ENCODE measurements at places on chromosomes 1 and 21. TPM values are rescaled to one million over a fixed set of nuclear protein-coding genes. Genes with fewer than 3 reads are reported as not detected.

Gene CELA3B
- total RNA-seq: not detected

Gene ATAD3C
- total RNA-seq: 0.62 TPM

Gene SIM2
- total RNA-seq: 0.18 TPM

Gene FALEC
- 0.37 TPM for total RNA-seq

Gene GPR37L1
- total RNA-seq: not detected

Gene BLZF1
- 11.8 TPM for total RNA-seq

Gene SLC1A7
- not detected for total RNA-seq

Gene OR2M4
- total RNA-seq: not detected

Gene TMPRSS3
- total RNA-seq: 81.0 TPM

DNA sequence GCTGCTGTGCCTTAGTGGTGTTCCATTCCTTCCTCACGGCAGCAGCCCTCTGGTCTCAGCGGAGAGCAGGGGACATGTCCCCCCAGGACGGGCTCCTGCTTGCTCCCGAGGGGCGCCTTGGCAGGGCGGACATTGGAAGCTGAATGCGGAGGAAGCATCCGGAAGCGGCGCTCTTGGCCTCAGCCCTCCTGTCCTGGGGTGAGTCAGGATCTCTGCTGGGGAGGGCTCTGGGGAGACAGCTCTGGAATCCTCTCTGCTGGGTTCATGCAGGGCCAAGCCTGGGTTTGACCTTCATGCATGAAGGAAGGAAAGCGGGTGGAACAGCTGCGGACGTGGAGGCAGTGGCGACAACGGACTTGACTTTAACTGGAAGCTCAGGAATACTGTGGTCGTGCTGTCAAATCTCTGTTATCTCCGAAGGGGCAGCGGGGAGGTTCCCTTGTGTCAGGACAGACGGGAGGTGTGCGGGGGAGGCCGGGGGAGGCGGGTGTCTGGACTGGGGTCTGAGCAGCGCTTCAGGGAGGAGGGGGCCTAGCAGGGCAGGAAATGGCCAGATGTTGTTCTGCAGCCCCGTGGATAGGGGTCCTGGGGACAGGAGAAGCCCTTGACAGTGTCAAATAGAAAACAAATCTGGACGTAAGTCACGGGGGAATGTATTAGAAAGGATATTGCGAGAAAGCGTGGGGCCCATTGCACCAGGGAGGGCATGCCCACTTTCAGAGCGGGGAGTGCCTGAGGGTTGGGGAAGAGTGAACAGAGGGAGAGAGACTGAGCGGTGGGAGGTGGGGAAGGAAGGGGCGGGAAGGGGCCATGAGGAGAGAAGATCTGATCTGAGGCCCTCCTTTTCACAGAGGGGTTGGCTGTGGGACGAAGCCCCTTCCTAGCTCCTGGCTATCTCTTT is 26.6 kb downstream of the CRYAA start:
- DNase-seq: no peak

GRCh38 chr1:26993237-26994019 is at the start of gene TRNP1:
Gene TRNP1 (plus strand): TSS chr1:26993692. CDS start chr1:26993787, 95 bp downstream.
- DNase-seq: peak; percentile 60

DNA sequence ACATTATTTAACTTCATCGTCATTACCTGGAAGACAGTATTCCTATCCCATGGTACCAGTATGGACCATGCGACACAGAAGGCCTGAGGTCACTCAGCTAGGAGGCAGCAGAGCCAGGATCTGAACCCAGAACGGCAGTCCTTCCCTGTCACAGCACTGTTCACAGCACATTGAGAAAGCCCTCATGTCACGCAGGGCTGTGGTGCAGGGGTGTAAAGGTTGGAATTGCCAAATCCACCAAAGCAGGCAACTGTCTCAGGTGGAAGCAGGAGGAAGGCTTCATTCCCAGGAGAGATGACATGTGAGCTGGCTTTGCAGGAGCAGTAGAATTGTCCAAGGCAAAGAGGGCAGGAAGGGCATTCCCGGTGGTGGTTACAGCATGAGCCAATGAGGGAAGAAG is 9.9 kb upstream of the TTC22 start:
- peak; percentile 2 for DNase-seq

DNA sequence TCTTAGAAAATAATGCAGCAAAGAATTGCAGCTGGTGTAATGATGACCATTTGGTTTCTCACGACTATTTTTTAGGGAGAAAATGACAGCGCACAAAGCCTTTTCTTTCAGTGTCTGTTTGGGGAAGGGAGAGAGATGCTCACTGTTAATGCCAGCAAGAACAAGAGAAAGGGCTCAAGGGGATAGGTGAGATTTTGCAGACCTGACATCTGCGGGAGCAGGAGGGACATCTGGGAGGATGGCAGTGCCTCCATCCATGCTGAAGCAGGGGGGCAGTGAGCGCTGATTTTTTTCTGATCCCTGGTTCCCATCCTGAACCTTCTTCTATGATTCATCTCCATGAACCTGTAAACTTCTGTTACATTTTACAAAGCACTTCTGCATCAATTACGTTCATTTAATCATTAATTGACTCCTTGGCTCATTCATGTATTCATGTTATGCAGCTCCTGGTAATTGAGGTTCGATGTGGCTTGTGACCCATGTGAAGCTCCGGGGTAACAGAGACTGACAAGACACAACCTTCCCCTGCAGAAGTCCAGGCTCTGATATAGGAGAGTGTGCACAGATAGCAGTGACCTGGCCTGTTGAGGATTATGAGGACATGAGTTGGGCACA is 595.3 kb downstream of the PTPRU start:
- DNase-seq: no peak

DNA sequence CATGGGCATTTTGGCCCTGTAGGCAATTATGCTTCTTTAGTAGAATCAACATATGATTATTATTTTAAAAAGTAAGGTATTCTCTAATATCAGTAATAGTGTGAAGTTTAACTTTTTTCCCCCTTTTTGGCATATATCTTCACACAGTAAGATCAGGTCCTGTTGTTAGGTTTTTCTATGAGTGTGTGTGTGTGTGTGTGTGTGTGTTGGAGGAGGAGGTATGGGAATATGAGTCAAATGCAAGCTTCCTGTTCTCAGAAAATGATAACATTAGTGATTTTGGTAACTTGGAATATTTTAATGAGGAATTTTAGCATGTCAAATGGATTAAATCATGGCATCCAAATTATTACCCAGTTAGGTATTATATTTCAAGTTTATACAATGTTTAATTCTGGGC is 65.8 kb upstream of the BCL10 start:
- no peak for DNase-seq

DNA sequence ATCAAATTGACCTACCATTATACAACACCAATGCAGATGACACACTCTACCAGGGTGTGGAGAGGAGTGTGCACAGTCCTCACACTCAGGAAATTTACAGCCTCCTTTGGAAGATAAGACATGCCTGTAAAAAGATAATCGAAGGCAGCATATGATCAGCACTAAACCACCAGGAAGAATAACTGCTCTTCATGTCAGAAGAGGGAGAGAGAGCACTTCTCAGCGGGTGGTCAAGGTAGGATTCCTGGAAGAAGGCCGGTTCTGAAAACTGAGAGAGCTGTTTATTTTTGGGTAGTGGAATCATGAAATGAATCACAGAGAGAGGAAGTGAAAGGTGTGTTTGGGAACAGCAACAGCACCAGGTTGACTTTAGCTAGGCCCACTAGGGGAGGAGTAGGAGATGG is 14.0 kb upstream of the ZNF697 start:
- no peak for DNase-seq

- no peak for DNase-seq
Measured at GRCh38 chr1:116379674-116380498, 6.8 kb downstream of the ATP1A1 start.

DNA sequence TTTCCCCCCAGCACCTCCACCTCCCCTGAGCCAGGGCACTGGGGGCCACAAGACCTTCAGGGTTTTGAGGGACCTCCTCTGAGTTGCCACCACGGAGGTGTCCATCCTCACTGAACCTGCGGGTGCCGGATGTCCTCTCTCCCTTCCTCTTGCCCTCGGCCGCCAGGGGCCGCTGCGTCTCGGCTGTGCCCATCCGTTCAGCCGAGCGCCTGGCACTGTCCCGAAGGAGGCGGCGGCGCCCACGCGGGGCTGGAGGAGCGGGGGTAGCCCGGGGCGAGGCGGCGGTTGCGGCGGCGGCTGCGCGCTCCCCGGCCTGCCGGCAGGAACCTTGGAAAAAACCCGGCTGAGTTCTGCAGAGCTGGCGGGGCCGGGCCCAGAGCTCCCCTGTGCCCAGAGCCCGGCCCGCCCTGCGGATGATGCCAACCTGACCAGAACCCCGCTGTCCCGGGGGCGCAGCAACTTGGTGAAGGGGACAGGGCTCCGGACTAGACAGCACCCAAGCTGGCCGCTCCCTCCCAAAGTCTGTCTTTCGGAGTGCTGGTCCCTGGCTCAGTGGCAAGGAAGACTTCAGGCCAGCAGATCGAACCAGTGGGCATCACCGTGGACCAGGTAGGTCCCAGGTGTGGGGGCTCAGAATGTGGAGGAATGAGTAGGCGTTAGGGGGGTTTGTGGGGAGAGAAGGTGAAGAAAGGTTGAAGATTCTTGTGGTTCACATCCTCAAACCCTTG is 3.7 kb upstream of the PPM1J start:
- peak; percentile 67 for DNase-seq

DNA sequence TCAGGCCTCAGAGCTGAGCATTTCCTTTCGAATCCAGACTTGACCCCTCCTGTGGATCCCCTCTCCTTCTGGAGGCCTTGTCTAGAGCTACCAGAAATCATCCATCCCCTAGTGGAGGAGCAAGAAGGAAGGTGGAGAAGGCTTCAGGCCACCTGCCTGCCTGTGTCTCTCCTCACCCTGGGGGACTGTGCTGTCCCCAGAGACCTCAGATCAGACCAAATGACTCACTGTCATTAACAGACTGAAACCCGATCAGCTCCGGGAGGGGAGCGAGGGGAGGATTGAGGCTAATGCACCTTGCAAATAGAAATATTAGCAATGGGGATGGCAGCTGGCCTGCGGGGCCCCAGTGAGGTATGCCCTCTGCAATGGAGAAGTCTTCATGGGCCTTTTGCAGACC is 2.1 kb downstream of the MYBPH start:
- no peak for DNase-seq

- DNase-seq: no peak
Measured at GRCh38 chr1:178151831-178152230, 57.9 kb downstream of the RASAL2 start.

- no peak for DNase-seq
Measured at GRCh38 chr1:243316366-243316989, 60.6 kb downstream of the SDCCAG8 start.

GRCh38 chr1:209880031-209880430 is 52.3 kb downstream of the UTP25 start:
- DNase-seq: no peak

GRCh38 chr21:42695697-42696380 is 42.4 kb downstream of the PDE9A start:
- DNase-seq: no peak

DNA sequence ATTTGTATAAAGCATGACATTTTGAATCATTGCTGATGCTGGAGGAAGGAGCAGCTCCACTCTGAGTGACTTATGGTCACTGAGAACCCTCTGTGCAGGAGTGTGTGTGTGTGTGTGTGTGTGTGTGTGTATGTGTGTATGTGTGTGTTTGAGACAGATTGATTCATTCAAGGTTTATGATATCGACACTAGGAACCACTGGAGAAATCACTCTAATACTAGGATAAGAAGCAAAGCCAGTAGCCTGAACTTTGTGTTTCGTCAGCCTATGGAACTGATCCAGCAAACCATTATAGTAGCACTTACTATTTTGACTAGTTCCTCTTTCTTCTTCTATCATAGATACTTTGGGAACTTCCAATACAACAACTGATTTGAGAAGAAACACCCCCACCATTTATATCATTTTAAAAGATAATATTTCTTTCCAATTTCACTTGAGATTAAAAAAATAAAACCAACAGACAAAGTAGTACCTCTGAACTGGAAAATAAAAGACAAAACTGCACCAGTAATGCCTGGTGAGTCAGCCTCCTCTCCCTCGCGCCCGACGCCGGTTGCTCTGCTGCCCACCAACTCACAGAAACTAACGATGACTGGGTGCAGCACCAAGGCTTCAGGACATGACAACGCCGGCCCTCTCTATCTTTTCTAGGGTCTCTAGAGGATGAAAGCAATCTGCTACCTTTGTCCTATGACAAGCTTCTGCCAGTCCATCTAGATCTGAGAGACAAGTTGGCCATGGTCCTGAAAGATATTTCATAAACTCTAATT is 20.9 kb downstream of the SLAMF1 start:
- peak; percentile 35 for DNase-seq

DNA sequence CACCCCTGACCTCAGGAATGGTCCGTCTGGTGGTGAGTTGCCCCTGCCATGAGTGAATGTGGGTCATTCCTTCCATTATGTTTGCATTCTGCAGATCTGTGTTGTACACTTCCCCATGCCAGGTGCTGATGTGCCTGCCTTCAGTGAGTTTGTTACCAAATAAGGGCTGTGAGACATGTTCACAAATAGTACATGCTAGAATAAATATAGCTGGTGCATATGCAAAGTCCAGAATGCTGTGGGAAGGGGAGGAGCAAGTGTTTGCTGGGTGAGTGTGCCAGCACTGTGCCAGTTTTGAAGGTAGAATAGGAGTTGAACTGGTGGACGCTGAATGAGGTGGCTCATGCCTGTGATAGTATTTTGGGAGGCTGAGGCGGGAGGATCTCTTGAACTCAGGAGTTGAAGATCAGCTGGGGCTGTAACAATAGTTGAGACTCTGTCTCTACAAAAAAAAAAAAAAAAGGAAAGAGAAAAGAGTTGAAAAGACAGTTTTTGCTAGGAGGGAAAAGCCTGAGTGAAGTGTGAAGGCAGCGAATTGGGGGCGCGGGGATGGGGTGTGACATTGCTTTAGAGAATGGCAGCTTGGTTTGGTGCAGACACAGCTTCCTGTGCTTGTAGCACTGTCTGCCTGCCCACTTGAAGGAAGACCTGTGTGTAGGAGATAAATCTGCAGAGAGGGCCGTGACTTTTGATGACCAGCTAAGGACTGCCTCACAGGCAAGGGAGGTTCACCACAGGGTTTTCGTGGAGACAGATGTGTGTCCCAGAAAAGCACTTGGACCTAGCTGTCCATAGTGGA is 61.1 kb downstream of the LGR6 start:
- no peak for DNase-seq

DNA sequence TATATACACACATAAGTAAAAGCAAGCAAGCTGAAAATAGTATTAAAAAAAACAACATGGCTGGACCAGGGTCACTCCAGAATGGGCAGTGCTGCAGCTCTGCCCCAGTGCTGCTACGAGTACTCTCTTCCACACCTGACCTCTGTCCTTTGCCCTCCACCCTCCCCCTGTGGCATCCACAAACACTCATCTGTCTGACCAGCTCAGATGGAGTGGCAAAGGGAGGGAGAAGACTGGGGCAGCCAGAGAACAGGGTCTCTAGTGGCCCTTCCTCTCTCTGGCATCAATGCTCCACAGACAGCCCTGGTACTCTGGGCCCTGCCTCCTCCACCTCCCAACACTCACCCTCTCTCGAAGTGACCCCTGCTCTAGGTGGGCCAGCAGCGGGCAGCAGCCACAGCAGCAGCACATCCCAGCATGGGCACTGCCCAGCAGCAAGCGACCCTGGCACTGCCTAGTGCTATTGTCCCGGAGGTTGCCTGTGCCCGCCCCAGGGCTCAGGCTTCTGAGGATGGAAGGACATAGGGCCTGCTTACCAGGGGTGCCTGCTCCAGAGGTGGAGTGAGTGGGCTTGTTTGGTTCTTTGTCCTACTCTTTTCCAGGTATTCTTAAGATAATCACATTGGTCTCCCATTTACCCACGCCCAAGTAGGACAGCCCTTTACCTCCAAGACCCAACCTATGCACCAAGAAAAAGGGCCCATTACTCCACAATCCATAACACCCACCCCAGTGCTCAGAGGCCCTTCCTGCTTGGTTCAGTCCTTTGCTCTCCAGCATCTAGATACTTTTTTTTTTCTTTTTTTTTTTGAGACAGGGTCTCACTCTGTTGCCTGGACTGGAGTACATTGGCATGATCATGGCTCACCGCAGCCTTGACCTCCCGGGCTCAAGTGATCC is 6.2 kb downstream of the ARHGEF2 start:
- DNase-seq: no peak

- DNase-seq: no peak
Measured at GRCh38 chr1:117590273-117590925, 15.4 kb upstream of the TENT5C start.

Measured in activated T-helper 2 cell treated with anti-CD3 and anti-CD28 coated beads, Interferon-gamma antibody, Interleukin-2, Interleukin-4, amounts not matched to agents 10 μg/mL and 5 μg/mL and 100 μg/mL, durations not matched to agents 14 hours and 24 hours and 36 hours (primary cell).